ENCODE measurements at places on chromosomes 5 and 9.
A peak's percentile ranks its signal among the peaks of the same experiment; 100 is the strongest.

- DNase-seq, result no peak
These were observed 301.6 kb downstream of the NR2F1-AS1 start for GRCh38 chr5:93279296-93279963.

- no peak for DNase-seq
These were observed 126.6 kb upstream of the HMHB1 start for GRCh38 chr5:143685246-143685815.

GRCh38 chr5:170523142-170523551, 19.3 kb downstream of the KCNIP1 start:
- no peak for DNase-seq

DNA sequence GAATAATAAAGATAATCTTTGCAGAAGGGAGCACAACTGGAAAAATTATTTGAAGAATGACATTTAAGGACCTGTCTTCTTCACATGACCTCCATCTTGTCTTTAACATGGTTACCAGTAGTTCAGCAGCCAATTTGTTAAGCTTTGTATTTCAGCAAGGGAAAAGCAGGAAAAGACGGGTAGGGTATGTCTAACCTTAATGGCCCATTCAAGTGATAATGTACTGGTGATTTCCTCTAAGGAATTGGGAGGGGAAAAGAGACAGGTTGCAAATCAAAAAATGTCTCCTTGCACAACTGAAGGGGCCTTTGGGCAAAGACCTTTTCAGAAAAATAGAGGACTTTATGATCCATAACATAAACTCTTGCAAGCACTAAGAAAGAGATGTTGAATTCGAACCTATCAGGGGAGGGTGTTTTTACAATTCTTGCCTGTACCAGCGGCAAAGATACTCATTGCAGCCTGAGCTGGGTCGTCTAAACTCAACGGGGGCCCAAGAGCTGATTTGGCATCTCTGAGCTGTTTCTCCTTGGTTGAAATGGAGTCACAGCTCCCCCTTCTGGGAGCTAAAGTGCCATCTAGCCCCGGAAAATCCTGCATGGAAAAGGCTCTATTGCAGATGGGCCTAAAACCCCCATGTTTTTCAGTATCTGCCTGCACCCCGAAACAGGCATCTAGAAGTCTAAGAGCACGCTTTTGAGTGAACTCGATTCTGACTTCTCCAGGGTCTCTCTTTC, 3.8 kb downstream of the BRINP1 start:
- DNase-seq, result no peak

GRCh38 chr9:132168347-132168746, 6.5 kb downstream of the NTNG2 start:
- no peak for DNase-seq

DNA sequence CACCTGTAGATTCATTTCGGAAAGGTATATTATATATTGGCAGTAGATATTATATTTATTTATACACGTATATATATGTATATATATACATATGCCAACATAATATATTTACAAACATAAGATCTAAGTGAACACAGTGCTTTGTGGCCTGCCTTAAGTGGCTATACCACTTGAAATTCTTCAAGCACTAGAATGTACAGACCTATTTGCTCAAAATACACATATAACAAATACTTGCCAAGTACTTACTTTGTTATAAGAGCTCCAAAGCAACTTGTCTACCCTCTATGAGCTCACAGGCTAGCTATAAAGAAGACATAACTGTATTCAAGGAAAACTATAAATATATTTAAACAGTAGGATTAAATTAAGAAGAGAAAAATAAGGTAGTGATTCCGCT, 33.6 kb upstream of the SLC36A1 start:
- DNase-seq, result no peak

- no peak for DNase-seq
These were observed 20.3 kb downstream of the LMX1B start for GRCh38 chr9:126633881-126634558.

GRCh38 chr9:106449336-106449927, 413.5 kb upstream of the ZNF462 start:
- DNase-seq, result no peak

DNA sequence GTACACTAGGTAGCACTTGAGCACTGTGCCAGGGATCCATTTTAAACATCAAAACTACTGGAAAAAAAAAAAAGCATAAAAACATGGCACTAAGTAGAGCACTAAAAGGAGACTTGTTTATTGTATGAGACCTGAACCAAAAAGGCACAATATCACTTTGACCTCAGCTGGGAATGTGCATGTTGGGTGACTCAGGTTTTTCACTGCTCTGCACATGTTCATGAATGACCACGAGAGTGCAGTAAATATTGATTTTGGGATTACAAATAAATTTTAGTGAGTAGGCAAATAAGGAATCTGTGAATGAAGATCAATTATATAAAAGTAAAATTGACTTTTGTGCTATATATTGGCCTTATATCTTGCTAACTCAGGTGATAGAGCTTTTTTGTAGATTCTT, 11.8 kb downstream of the RMI1 start:
- DNase-seq, result no peak

- DNase-seq, result no peak
These were observed 10.4 kb downstream of the ZNF618 start for GRCh38 chr9:113886466-113886865.

GRCh38 chr9:138048184-138048583, 170.6 kb downstream of the CACNA1B start:
- DNase-seq, result no peak

GRCh38 chr5:136999787-137000186, 499.3 kb downstream of the SPOCK1 start:
- no peak for DNase-seq

- DNase-seq, result no peak
These were observed 24.4 kb downstream of the SKIC3 start for GRCh38 chr5:95530416-95530815.

GRCh38 chr9:68437785-68438184, 81.4 kb downstream of the PGM5 start:
- no peak for DNase-seq

DNA sequence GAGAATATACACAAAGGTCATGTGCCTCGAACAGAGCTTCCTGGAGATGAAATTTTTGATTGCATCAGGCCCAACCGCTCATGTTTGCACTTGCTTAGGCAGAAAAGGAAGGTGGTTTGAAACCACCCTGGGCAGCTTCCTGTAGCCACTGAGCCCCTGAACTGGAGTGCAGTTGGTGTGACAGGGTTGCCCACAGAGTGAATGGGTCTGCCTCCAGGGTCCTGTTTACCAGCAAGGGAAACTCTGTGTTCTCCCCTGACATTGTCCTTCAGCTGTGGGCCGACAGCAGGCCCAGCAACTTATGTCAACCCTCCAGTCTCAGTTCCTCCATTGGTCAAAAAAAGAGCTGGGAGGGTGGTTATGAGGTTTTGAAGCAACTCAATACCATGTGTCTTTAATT, 289.6 kb downstream of the KIF4B start:
- DNase-seq, result no peak

DNA sequence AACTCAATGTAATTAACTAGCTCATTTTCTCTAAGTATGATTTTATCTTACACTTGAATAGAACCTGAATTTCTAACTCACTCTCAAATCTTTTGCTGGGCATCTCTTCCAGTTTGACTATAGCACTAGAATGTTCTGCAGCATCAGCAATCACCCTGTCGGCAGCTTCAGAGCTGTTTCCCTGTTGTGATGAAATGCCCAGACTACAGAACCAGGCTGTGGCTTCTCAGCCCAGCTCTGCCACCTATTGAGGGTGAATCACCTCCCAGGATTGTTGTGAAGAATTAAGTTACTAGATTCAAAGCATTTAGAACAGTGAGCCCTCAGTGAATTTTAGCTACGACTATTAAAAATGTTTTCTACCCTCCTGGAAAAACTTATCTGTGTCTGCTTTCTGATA, 90.4 kb upstream of the ANKRD55 start:
- DNase-seq, result peak; percentile 40

DNA sequence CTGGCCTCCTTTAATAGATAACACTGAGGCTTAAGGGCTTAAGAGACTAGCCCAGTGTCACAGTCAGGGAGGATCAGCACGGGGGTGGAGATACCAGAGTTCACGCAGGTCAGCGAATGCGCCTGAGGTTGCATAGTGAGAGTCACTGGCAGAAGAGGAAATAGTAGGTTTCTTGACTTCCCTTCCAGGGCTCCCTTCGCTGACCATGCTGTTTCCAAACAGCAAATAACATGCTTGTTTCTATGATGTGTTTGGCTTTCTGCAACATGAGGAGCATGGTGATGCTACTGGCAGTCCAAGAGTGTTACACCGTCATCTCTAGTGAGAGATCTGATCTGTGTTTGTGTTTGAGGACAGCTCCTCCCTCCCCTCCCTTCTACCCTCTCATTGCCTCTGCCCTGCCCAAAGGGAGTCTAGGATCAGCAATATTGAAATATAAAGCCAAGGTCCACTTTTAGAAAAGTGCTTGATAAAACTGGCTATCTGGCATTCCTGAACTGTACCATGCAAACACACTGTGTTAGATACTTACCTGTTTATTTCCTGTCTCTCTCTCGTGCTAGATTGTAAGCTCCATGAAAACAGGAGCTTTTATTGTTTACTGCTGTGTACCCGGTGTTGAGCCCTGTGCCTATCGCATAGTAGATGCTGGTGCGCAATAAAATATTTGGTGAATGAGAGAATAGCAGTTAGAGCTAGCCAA, 12.3 kb downstream of the TLE4 start:
- peak; percentile 37 for DNase-seq

DNA sequence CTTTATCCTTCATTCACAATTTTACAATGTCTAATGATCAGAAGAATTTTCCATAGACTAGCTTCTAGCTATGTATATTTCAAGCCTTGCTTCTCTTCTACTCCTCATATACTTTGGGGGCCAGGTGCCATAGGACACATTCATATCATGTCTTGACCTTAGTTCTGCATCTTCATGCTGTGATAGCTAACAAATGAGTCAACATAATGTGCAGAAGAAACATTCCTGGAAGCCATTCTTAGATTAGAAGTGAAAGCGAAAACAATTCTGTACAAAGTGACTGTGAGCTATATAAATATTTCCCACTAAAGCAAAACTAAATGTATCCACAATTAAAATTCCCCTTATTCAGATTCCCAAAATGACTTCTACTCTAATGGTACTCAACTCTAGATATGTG, 320.2 kb upstream of the NREP start:
- no peak for DNase-seq

DNA sequence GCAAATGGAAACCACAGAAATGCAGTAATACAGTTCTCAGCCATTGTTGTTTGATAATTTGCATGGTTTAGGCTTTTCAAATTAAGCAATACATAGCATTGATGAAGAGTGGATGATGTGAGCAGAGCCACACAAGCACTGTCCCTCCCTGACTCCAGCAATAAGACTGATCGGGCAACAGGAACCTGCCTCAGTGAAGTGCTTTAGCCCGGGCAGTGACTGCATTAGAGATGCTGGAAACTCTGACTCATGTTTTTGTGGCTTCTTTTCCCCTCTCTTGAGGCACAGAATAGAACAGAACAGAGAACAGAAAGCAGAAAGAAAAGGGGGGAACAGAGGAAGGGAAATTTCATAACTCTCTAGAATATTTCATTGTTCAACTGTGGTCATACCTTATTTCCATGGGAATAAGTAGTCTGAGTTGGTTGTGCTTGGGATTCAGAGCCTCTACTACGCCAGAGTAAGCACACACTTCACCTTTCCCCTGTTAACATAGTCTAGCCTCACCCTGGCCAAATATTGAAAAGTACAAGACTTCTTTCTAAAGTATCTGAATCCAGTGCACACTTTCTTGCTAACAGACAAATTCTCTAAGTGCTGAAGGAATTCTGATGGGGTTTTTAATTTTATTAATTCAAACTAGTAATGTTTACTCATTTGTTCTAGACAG, 164.8 kb upstream of the VCAN start:
- no peak for DNase-seq

DNA sequence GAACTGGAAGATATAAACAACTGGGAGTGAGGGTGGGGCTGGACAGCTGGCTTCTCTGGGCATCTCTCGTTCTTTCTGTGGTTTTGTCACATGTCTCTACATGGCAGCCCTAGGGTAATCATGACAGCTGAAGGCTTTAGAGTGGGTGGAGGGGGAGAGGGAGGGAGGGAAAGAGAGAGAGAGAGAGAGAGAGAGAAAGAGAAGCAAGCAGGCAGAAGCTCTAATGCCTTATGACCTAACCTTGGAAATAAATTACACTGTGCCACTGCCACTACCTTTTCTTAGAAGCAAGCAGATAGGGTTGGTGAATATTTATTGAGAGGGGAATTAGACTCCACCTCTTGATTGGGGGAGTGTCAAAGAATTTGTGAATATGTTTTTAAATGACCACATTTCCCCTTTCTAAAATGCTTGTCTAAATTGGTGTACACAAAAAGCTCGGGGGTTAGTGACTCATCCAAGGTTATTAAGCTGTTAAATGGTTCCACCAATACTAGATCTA, 2.6 kb upstream of the DAPK1 start:
- DNase-seq, result no peak

GRCh38 chr5:139394123-139394653, 716 bp downstream of the PROB1 start:
- peak; percentile 65 for DNase-seq
